Right ventricle myocardium inferior (tissue), 1 donor: ENCODE measurements at places on chromosomes 2 and 18. TPM values are rescaled to one million over a fixed set of nuclear protein-coding genes. Genes with fewer than 3 reads are reported as not detected.

Gene NYAP2
- not detected for total RNA-seq

- peak; percentile 94 for DNase-seq
Observed at GRCh38 chr2:24084386-24085199, at the start of gene TP53I3. TP53I3 (minus strand) TSS chr2:24084834; CDS start chr2:24084326, 508 bp downstream.

GRCh38 chr18:9804517-9805104 is 81.2 kb upstream of the TXNDC2 start:
- DNase-seq = no peak

Gene CKAP2L
- 1.3 TPM for total RNA-seq

Gene CXCR2
- 1.5 TPM for total RNA-seq

Gene PID1
- 8.4 TPM for total RNA-seq

DNA sequence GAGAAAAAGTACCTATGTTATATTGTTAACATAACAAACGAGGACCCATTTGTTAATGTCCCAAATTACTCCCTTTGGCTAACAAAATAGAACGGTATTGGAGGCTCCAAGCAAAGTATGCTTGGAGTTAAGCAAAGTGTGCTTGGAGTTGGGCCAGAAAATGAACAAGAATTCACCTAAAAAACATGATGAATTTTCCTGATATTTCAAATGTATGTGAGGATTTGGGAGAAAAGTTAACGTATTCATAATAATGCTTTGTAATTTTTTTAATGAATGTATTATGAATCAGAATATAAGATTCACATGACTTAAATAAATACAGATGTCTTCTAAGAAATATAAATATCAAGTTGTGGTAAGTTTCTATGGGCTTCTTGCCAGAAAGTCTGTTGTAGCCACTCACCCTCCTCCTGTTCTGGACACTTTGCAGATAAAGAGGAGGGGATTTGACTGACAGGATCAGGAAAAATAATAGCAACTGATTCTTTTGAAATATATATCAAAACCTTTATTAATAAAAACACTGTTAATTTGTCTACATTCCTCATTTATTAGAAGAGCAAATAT is 423.7 kb upstream of the MMADHC start:
- DNase-seq = no peak

Gene REG1B
- not detected for total RNA-seq

Gene HOXD13
- total RNA-seq = not detected

GRCh38 chr18:13032173-13032572 is 41.0 kb downstream of the CEP192 start:
- no peak for DNase-seq

Gene MAP2
- total RNA-seq = 4.1 TPM

- DNase-seq = no peak
Observed at GRCh38 chr2:199692489-199692888, 158.5 kb downstream of the FTCDNL1 start.

Gene SESTD1
- 40.5 TPM for total RNA-seq

- DNase-seq = no peak
Observed at GRCh38 chr2:72062336-72062735, 85.3 kb downstream of the CYP26B1 start.

Gene FASTKD1
- 112 TPM for total RNA-seq

GRCh38 chr2:161165266-161165665 is 5.0 kb downstream of the TANK start:
- no peak for DNase-seq

DNA sequence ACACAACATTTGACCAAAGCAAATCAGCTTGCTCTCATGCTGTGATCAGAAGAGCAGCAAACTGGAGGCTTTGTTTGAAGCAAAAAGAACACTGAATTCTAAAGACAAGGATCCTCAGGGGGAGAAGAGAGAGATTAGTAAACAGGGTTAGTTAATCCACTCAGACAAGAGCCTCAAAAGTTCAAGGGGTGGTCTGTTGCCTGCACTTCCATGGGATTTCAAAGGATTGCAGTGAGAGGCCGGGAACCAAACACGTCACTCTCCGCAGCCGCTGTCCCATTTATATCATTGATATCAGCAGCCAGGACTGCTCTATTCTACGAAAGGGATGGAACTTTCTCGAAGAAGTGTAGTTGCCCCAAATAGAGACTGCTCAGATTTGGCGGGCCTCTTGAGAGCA is 97.8 kb upstream of the SP3 start:
- DNase-seq = no peak

GRCh38 chr2:182477774-182478173 is 50.9 kb upstream of the PDE1A start:
- no peak for DNase-seq

GRCh38 chr2:76194031-76194775 is 483.5 kb upstream of the GCFC2 start:
- DNase-seq = no peak

DNA sequence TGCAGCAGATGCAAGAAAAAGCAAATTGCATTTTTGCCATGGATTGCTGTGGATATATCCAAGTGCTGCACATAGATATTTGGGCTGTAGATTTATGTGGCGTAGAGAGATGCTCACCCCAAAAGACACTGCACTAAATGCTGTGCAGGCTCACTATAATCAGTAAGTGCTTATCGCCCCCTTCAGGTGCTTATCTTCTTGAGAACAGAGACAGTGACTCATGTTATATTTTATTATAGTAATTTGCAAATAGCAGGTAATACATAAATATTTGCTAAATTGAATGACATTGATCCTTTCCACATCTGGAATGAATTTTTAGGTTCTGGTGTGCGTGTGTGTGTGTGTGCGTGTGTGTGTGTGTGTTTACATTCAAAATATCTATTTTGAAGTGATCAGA is 36.8 kb upstream of the PLEKHM3 start:
- DNase-seq = no peak

Gene C2orf78
- not detected for total RNA-seq

DNA sequence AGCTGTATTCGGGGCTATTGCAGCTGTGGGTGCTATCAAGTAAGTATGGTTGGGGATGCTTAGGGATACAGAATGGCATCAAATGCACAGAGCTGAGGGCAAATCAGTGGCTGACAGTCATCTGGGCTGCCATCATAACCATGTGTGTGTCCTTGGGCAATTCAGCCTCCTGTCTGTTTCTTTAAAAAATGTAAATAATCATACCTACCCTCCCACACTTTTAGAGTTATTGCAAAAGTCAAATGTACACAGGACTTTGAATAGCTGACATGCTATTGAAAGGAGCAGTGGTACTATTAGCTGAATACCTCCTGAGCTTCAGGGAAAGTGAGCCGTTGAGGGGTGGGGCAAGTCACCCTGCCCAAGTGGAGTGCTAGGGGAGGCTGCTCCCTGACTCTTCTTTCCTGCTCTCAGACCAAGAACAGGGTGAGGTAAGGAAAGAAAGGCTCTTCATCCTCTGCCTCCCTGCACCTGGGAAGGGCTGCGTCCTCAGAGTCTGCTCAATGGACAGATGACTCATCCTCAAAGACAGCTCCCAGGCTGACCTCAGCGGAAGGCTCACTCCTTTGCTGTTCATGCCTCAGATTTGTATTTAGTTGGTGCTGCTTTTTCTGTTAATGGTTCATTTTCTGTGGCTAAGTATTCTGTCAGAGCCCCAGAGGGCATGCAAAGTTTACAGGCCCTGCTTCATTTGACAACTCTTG is 54.9 kb upstream of the BZW1 start:
- no peak for DNase-seq

DNA sequence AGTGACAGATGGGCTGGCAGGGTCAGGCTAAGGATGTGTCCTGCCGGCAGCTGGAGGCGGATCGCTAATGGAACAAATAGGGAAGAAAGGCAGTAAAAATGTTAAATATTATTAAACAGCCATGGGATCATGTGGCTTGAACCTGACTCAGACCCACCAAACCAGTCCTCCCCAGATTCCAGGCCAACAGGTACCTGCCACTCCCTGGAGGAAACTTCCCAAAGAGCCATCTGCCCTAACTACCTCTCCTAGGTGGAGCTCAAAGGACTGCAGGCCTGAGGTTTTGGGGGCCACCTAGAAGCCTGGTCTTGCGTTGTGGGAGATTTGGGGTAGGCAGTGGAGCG is 34.3 kb downstream of the CIB4 start:
- no peak for DNase-seq

- DNase-seq = no peak
Observed at GRCh38 chr2:232238108-232238507, 140.4 kb upstream of the ALPP start.

Gene SCN9A
- 1.8 TPM for total RNA-seq

DNA sequence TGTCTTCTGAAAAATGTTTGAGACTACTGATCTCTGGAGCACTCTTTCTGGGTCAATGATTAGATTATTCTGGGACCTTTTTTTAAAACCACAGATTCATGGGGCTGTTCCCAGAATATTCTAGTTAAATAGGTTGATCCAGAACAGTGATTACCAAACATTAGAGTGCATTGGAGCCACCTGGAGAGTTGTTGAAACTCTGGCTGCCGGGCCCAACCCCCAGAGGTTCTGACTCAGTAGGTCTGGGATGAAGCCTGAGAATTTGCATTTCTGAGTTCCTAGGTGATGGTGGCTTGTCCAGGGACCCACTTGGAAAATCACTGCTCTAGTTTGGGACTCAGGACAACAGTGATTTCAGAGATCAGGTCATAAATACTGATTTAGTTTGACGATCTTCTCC is 197.3 kb downstream of the PTPRM start:
- DNase-seq = no peak
